Epithelial cell of proximal tubule (primary cell): ENCODE measurements at places on chromosomes 3 and 15. TPM values are rescaled to one million over a fixed set of nuclear protein-coding genes. Genes with fewer than 3 reads are reported as not detected.
A peak's percentile ranks its signal among the peaks of the same experiment; 100 is the strongest.

The AGBL1 gene
- not detected in 2 replicates for total RNA-seq

The EPHA3 gene
- total RNA-seq = 0.06 TPM in 1 of 2 replicates, not detected in the other

The RASL12 gene
- total RNA-seq = not detected in 2 replicates

The LYSMD4 gene
- 4.3 and 10.3 TPM in 2 replicates for total RNA-seq

The ADIPOQ gene
- not detected in 2 replicates for total RNA-seq

The KCNAB1 gene
- not detected in 2 replicates for total RNA-seq

The STAC gene
- 21.7 and 25.0 TPM in 2 replicates for total RNA-seq

The UCN2 gene
- 4.8 and 6.6 TPM in 2 replicates for total RNA-seq

- DNase-seq = no peak
These were observed 131.4 kb upstream of the EIF1B start for GRCh38 chr3:40178012-40178594.

GRCh38 chr15:92653366-92653765 lies 2.2 kb downstream of the FAM174B start:
- DNase-seq = no peak

DNA sequence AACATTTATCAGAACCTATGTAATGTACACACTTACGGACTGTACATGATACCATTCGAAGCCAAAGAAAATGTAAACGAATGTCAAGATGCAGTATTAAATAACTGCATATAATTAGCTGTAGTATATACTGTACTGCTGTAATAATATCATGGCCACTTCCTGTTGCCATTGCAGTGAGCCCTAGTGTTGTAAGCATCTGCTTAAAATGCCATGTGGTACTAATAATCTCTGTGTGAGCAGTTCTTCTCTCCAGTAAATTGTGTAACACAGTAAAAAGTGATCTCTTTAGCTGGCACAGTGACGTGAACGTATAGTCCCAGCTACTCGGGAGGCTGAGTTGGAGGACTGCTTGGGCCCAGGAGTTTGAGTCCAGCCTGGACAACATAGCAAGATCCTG lies 8.6 kb downstream of the SPG11 start:
- DNase-seq = no peak

- no peak for DNase-seq
These were observed 283.9 kb downstream of the RORA start for GRCh38 chr15:60945196-60945595.

GRCh38 chr3:111547631-111548030 lies 5.6 kb downstream of the CD96 start:
- DNase-seq = no peak

DNA sequence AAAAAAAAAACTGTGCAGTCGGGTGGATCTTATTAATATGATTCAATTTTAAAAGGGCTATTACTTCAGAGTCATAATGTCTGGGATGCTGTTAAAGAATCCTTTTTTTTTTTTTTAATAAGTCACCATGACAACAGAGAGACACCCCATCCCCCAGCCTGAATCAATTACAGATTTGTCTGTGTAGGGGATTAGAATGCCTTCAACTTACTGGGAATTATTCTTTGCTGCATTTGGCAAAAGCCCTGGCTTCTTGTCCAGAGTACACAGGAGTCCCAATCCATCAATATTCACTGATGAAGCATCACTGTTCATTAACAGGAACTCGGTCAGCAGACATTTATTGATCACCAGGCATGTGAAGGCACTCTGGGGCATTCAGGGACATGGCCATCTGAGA lies 12.7 kb upstream of the PXYLP1 start:
- DNase-seq = no peak

DNA sequence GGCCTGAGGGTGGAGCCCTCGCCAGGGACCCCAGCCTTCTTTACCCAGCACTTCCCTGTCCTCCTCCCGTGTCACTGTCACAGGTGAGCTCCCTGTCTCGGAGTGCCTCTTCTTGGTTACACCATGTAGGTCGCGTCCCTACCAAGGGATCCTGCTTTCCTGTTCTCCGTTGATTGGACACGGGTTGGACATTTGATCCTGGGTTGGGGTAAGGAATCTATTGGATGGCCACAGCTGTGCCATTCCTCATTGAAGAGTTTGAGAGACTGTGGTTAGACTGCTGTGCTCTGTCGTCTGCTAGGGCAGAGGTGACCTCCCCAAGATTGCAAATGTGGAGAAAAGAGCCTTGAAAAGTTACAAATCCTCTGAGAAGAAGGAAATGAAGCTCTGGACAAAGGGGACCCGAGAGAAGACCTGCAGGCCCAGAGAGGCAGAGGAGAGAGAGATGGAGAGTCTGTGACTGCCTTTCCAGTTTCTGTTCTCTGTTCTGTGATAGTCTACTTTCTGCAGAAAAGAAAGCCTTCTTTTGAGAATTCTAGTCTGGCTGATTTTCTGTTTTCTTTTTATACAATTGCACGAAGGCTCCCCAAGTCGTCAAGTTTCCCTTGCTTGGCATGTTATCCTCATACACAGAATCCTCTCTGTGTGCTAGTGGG lies 325.7 kb upstream of the RGMA start:
- no peak for DNase-seq

- DNase-seq = no peak
These were observed 59.9 kb upstream of the RNU6-1 start for GRCh38 chr15:67899596-67900283.

DNA sequence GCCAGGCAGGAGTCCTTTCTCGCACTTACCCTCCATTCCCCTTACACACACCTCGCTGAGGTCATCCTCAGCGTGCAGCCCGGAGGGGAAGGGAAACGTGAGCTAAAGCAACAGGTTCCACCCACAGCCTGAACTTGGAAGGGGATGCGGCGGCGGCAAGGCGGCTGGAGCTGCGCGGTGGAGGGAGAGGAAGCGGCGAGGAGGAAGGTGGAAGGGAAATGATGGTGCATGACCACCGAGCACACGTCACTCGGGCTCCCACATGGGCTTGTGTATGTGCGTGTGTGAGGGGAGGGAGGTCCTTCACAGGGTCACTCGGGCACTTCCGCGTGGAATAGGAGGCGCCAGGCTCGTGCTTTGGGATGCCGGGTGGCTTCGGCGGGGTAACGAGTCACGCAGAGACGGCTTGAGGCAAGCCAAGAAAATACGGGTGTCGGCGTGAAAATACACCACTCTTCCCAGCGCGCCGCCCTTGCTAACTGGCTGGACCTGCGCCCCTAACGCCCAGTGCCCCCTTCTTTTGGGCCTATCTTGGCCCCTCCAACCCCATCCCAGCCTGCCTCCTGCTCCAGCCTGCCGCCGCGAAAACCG lies 225.5 kb upstream of the IL12A start:
- no peak for DNase-seq

- no peak for DNase-seq
These were observed 168.1 kb downstream of the VPS13C start for GRCh38 chr15:61892140-61892539.

DNA sequence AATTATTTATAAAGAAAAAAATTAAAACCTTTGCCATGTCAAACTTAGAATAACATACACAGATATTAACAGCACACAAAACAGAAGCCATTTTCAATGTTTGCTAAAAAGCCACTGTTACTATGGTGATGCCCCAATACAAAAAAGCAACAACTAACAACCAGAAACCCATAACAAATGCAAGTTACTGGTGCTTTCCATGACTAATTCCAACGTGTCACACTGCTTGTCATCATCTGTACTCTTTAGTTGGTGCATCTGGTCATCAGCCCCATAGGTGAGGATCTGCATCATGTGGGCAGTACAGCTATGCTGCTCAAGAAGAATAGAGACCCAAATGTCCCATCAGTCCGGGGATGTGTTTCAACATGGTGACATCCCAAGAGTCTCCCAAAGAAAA lies 52.8 kb downstream of the ATP8B4 start:
- DNase-seq = peak; percentile 15

GRCh38 chr3:94272016-94272415 lies 209.2 kb downstream of the NSUN3 start:
- DNase-seq = no peak

DNA sequence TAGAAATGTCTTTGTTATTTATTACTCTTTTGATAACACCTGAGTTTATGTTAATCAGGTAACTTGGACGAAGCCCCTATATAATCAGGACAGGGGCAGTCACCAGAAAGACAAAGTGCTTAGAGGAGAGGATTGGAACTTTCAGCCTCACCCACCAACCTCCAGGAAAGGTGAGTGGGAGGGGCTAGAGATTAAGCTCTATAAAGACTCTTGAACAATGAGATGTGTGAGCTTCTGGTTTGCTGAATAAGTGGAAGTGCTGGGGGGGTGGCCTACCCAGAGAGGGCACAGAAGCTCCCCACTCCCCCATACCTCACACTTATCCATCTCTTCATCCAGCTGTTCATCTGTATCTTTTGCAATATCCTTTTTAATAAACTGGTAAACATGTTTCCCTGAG lies 73.9 kb downstream of the TTBK2 start:
- no peak for DNase-seq

DNA sequence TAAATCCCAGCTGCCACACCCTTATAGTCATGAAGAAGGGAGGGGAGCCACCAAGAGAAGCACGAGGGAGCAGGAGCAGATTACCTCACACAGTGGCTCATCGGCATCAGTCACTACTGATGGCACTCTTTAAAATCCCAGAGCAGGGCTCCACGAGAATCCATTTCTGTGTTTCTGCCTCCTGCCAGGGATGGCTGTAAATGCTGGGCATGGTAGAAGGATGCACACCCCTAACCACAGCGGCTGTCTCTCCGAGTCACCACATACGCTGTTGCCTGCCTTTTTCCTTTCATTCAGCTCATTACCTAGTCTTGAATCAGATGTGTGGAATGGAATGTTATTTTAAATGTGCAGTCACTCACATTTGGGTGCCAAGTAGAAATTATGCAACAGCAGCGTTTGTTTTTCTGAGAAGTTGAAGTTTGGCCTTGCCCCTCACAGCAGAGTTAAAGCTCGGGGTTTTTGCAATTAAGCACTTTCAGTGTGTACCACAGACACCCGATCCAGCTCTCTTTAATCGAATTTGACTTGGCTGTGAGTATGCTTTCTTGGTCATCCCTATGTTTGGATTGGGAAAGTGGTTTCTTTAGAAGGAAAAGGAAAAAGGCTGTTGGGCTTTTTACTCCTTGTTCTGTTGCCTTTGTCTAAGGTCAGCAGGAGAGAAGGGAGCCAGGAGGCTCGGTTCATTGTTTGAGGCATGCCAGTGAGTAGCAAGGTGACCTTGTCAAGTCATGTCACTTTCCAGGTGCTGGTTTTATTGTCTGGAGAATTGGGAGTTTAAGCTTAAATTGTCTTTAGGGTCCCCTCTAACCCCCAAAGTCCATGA lies 284.2 kb upstream of the TPM1 start:
- DNase-seq = peak; percentile 93

DNA sequence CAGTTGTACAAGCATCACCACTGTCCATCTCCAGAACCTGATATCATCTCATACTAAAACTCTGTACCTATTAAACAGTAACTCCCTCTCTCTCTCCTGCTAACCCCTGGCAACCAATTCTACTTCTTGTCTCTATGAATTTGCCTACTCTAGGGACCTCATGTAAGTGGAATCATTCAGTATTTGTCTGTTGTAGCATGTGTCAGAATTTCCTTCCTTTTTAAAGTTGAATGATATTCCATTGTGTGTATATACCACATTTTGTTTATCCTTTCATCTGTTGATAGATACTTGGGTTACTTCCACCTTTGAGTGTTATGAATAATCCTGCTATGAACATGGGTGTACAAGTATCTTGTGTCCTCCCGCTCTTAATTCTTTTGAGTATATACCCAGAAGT lies 16.6 kb downstream of the ZNF592 start:
- DNase-seq = no peak

DNA sequence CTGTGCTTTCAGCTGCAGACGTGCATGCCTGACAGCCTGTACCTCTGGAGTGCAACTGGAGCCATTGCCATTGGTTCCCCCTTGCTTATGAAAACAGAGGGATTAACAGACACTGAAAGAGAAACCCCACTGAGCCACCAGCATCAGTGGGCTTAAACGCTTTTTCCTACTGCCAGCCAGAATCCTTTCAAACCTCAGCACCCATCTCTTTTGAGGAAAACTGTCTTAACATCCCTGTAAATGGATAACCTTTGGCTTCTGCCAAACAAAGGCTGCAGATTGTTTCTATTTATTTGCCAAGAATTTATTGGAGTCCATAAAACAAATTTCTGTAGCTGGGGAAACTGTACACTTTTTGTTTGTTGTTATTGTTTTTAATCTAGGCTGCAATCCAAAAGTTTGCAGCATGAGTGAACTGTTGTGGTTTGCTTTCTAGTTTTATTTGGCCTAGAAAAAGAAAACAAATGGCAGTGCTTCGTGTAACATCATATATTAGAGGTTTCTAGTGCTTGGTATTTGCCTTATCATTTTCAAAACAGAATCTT lies 369.2 kb upstream of the IL12A start:
- DNase-seq = no peak

DNA sequence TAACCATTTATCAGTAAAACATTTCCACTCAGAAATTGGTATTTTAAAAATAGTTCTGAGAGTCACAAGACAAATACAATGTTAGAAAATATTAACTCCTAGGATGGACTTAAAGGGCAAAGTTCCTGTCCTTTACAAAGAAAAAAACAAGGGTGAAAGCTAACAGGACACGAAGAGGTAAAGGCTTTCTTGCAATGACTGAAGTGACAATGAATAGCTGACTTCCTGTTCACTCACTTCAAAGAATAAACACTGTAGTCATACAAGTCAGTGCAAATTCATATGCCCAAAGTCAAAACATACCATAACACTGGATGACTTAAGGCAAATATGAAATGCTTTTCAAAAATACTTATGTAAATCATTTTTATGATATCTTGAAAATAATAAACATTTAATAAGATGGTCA lies 1389.8 kb upstream of the ALCAM start:
- DNase-seq = no peak

- peak; percentile 57 for DNase-seq
These were observed at the start of gene WWTR1 for GRCh38 chr3:149657926-149658743. Gene WWTR1, minus strand, starts transcription at chr3:149658025. Its CDS starts 719 bp downstream, at chr3:149657306.

- no peak for DNase-seq
These were observed 189.7 kb upstream of the GBE1 start for GRCh38 chr3:81951106-81951505.
